NCI-H187 treated with DMSO at 0.1 percent for 48 hours (cell line): ENCODE measurements at places on chromosomes 4 and X.

DNA sequence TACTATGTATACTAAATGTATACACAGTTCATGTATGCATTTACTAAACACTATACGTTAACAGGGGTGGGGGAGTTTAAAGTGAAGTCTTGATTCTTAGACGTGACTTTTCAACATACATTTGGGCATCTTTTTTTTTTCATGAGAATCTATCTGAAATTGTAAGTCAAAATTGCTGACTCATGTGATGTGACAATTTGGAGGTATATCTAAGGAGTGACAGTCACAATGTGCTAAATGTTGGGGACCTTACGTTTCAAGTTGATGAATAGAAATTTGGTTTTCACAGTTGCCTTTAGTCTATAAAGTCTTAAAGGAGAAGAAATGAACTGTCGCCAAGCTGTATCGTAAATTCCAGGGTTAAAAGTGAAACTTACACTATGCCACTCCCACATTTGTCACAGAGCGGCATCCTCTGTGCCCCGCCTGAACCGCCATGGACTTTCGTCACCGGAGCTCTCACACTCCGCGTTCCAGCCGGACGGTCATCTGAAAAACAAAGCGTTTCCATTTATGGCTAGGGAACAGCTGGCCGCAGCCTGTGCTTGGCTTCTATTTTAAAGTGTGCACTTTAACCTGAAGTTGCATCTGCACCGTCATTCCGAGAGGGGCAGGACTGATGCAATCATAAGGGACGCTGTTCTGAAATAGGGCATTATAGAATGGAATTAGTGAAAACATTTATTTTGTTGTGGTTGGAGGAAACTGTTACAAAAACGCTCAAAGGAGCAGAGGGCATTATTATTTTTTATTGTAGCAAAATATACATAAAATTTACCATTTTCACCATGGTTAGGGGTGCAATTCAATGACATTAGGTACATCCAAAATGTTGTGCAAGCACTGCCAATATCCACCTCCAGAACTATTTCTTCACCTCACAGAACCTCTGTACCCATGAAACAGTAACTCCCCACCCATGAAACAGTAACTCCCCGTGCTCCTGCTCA is 30.9 kb downstream of the PDLIM3 start:
- DNase-seq: no peak

DNA sequence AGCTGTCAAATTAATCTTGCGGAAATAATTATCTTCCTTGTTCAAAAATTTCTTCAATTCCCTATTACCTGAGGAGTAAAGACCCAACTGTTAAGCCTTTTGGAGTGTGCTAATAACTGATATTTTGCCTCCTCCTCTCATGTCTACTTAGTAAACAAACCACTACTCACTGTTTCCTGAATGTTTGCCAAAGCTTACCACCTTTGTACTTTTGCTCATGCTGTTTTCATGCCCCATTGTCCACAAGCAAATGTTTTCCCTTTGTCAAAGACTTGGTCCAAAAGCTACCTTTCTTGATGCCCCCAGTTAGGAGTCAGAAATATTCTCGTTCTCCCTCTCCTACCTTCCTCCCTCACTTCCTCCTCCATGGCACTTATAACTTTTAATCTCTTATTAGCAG is 226.1 kb downstream of the ENOX2 start:
- no peak for DNase-seq

DNA sequence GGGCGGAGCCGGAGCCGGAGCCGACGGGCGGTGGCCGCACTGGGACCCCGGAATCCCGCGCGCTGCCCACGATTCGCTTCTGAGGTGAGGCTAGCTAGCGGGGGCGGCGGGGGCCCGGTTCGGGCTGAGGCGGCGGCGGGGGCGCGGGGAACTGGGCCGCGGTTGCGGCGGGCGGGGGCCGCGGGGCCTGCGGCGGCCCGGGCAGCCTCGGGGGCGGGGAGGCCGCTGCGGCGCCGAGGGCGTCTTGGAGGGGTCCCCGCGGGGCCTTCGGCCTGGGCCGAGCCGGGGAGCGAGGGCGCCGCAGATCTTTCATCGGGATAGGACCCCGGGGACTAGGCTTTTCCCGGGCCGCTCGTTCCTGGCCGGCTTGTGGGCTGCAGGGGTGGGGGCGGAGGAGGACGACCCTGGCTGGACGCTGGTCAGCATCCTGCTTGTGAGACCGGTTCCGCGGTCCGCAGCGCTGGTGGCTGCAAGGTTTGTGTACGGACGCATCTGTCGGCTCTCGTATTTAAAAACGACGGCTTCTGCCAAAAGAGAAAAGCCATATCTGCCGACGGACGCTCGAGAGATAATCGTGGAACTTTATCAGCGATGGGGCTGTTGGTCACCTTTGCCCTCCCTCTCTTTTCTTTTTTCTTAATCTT is 419 bp downstream of the ADD1 start:
- no peak for DNase-seq

GRCh38 chr4:112897543-112897942 is 151.9 kb upstream of the ANK2 start:
- DNase-seq: no peak

DNA sequence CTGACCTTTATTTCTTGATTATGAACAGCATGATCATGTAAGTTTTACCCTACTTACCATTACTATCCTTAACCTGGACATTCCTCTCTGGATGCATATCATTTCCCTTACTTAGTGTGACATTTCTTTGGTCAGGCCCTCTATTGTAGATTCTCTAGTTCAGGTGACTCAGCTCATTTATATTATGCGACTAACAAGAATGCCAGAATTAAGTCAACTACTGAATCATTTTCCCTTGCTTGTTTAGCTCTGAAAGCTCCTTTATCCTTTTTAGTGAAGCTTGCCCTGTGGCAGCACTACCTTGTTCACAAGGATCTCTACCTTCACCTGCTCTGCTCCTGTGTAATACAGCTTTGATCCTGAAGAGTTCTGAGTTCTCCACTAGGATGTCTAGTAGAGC is 15.1 kb upstream of the UGT2B17 start:
- DNase-seq: no peak

GRCh38 chr4:102308032-102308799 is 37.1 kb downstream of the SLC39A8 start:
- no peak for DNase-seq

- no peak for DNase-seq
These were observed 750.5 kb upstream of the HTR2C start for GRCh38 chrX:113833096-113834055.

DNA sequence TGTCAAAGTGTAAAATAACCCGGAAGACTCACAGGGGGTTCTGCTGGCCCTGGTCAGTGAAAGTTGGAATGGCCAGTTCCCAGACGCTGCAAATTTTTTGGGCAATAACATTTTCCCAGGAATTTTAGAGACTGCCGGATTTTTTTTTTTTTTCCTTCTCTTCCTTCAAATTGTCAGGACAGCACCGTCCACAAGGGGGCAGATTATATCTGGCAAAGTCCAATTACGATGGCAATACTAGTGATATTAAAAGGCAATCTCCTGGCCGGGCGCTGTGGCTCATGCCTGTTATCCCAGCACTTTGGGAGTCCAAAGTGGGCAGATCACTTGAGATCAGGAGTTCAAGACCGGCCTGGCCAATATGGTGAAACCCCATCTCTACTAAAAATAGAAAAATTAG is 20.5 kb downstream of the SLC25A5 start:
- DNase-seq: peak; percentile 0

GRCh38 chrX:2228536-2228935 is 272.2 kb downstream of the DHRSX start:
- no peak for DNase-seq

GRCh38 chr4:86975927-86976326 is 41.1 kb downstream of the AFF1 start:
- no peak for DNase-seq

DNA sequence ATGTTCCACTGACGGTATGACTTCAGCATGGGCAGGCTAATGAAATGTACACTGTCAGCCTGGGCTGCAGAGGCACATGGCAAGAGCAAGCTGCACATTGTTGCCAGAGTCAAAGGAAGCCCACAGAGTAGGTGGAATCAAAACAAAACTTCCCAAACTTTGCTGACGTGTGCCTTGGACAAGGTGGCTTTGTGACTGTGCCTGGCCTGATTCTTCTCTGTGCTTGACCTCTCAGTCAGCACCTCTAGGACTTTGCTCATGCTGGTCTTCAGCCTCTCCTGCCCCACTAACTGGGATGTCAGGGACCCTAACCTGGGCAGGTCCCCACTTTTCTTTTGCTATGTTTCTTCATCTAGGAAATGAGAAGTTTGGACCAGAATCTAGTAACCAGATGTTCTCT is 40.5 kb upstream of the KIAA1210 start:
- no peak for DNase-seq

DNA sequence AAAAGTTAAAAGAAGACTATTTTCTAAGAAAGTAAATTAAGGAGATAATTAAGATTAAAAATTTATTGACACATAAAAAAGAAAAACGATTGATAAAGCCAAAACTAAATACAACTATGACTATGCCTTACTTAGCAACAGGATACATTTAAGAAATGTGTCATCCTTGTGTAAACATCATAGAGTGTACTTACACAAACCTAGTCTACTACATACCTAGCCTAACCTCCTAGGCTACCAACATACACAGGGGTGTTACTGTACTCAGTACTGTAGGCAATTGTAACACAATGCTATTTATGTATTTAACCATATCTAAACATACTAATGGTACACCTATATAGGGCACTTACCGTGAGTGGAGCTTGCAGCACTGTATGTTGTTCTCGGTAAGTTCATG is 108.3 kb downstream of the ANXA10 start:
- DNase-seq: no peak

- DNase-seq: no peak
These were observed 59.0 kb upstream of the SLIT2 start for GRCh38 chr4:20192736-20193135.

DNA sequence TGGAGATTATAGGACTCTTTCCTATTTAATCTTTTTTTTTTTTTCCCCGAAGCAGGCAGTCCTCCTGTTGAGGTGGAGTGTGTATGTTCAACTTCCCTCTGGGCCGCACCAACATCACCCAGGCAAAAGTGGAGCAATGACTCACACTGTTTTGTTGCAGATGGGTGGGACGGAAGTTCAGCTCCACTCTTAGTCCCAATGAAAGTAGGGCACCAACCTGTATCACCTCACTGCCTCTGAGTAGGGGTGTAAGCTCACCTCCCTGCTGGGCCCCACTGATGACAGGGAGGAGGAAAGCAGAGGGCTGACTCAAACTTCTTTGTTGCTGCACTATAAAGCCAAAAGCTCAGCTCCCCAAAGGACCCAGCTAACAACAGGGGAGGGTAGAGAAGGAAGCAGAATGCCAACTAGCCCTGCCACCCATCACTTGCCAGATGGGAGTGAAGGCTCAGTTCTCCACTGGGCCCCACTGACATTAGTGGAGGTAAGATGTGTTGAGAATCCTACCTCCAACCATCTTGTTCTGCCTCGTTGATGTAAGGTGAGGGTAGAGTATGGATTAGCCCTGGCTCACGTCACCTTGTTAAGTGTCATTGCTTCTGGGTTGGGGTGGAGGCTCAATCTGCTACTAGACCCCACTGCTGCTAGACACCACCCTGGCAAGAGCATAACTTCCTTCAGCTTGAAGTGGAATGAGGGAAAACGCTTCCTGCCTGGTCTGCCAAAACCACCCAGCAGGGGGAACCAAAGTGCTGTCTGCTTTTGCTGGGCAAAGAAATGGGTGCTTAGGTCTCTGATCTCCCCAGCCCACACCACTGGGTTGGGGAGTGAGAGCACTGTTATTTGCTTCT is 14.1 kb downstream of the RPS6KA3 start:
- no peak for DNase-seq

DNA sequence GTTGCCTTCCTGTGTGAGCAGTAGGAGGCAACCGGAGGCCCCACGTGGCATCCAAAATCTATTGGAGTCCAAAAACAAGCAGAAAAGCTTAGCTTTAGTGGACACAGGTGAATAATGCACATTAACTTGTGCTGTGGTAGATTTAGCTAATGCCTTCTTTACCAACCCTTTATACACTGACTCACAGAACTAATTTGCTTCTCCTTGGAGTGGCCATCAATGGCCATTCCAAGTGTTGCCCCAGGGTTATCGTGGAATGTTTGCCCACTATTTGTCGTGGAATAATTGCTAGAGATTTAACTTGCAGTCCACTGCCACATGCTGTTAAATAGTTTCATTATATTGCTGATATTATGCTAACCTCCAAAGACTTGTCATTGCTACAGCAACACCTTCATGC is 729.1 kb downstream of the STPG2 start:
- DNase-seq: no peak

DNA sequence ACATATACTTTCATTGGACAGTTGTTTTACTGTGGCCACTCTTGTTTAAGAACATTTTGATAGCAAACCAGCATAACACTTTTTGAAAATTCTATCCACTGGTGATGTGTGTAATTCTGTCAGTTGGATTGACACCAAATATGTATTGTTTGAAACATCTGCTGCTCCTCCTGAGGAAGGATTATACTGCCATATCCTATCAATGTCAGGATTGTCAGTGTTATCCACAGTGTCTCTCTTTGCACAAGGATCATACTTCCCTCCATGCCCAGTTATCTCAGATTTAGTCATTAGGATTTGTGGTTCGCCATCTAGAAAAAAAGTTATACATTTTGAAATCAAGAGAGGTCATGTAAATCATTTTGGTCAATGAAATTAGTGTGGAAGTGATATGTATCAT is 1859.6 kb downstream of the C4orf33 start:
- no peak for DNase-seq

- DNase-seq: no peak
These were observed 202.3 kb upstream of the FSTL5 start for GRCh38 chr4:162366146-162366545.

- DNase-seq: no peak
These were observed 161.6 kb downstream of the CHIC2 start for GRCh38 chr4:53902786-53903185.

DNA sequence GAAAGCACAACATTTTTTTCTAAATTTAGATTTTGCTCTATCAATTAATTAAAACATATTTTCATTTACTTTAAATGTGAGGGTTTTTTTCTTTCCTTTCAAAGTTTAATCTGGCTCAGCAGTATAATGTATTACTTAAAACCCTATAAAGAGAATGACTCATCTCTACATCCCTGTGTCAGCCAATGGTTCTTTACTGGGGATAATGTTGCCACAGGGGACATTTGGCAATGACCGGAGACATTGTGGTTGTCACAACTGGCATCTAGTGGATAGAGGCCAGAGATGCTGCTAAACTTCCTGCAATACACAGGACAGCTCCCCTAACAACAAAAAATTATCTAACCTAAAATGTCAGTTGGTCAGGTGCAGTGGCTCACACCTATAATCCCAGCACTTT is 53.8 kb downstream of the SYNPO2 start:
- no peak for DNase-seq

DNA sequence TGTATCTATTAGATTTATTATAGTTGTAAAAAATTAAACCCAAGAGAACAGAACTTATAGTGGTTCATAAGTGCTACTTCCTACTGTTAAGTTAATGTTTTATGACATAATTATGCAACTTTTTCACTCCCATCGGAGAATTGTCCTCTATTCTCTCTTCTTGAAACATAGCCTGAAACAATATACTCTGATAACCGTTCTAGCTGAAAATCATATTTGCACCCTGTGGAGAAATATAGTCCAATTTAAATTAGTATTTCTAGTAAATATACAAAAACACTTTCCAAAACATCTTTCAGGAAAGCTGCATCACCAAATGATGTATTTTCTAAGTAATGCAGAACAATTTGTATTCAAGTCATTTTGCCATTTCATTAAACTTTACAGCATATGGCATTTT is 586.4 kb downstream of the PRR32 start:
- no peak for DNase-seq

GRCh38 chrX:150602743-150603142 is 34.3 kb downstream of the MTM1 start:
- DNase-seq: no peak
